ENCODE measurements at places on chromosomes 3 and 15.

DNA sequence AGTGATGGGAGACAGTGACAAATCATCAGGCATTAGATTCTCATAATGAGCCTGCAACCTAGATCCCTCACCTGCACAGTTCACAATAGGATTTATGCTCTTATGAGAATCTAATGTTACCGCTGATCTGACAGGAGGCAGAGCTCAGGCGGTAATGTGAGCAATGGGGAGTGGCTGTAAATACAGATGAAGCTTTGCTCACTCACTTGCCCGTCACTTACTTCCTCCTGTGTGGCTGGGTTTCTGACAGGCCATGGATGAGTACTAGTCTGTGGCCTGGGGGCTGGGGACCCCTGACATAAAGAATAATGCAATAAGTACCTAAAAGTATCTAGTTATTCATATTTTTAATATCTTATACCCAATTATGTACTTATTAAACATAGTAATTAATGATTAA lies 15.6 kb downstream of the IQCB1 start:
- no peak for DNase-seq

- no peak for DNase-seq
Observed at GRCh38 chr3:161854232-161854771, 357.7 kb downstream of the OTOL1 start.

DNA sequence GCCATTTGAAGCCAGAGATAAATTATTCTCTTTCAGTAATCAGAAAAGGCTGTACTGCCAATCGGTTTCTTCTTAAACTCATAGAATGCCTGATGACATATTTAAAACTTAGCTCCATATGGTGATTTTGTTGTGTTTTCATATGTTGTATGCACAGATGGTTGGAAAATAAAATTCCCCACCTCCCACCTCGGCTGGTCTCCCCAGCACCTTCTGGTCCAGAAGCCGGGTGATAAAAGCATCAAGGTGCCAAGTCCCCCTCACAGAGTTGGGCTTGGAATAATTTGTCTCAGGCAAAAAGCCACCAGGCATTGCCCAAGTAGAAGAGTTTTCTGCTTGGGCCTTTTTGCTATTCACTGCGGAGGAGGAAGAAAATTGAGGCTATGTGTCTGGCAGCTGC lies 18.4 kb downstream of the LARS2 start:
- no peak for DNase-seq

GRCh38 chr15:74621936-74622335 lies 6.3 kb downstream of the CLK3 start:
- no peak for DNase-seq

DNA sequence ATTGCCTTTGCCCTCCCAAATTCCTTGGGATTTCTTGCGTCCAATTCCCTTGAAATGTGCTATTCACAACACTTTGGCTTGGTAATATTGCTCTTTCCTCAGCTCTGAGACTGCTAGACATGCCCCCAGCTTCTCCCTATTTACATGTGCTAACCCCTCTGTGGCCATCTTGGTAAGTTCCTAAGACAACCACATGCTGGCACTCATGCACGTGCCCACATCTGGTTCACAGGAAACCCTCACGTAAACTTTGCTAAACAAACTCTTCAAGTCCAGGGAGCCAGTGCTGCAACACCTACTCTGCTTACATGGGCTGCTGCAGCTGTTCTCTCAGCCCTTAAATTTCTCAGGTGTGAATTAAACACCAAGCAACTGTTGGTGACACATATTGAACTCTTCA lies 121.8 kb downstream of the ADAMTSL3 start:
- no peak for DNase-seq

DNA sequence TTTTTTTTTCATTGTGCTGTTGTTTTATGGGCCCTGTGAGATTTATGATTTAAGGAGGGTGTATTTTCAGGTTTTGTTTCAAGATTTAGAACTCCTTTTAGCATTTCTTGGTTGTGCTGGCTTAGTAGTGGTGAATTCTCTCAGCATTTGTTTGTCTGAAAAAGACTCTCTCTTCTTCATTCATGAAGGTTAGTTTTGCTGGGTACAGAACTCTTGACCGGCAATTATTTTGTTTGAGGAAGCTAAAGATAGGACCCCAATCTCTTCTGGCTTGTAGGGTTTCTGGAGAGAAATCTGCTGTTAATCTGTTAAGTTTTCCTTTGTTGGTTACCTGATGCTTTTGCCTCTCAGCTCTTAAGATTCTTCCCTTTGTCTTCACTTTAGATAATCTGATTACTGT lies 46.9 kb downstream of the LYSMD4 start:
- DNase-seq, result no peak

- DNase-seq, result no peak
Observed at GRCh38 chr15:55742927-55743728, at the start of gene PRTG. PRTG (minus strand) TSS chr15:55743152; CDS start chr15:55742931, 221 bp downstream.

- DNase-seq, result no peak
Observed at GRCh38 chr15:43440721-43441281, 52.2 kb downstream of the TP53BP1 start.
